ENCODE measurements at places on chromosomes 5 and 9.

- DNase-seq, result peak; percentile 74
Observed at GRCh38 chr5:178895615-178896571, at the start of gene ZFP2. Gene ZFP2 (plus strand): TSS chr5:178895913. CDS start chr5:178931314, 35,401 bp downstream.

- DNase-seq, result no peak
Observed at GRCh38 chr9:84325347-84325973, 15.1 kb downstream of the SLC28A3 start.

DNA sequence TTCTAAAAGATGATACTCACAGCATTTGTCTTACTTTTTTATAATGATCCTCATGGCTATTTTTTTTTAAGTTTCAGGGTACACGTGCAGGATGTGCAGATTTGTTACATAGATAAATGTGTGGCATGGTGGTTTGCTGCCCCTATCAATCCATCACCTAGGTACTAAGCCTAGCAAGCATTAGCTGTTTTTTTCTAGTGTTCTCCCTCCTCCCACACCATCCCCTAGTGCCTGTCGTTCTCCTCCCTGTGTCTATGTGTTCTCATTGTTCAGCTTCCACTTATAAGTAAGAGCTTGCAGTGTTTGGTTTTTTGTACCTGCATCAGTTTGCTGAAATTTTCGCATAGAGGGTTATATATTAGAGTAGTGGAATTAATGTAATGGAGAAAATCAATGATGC lies 189.1 kb upstream of the CDH12 start:
- DNase-seq, result no peak

DNA sequence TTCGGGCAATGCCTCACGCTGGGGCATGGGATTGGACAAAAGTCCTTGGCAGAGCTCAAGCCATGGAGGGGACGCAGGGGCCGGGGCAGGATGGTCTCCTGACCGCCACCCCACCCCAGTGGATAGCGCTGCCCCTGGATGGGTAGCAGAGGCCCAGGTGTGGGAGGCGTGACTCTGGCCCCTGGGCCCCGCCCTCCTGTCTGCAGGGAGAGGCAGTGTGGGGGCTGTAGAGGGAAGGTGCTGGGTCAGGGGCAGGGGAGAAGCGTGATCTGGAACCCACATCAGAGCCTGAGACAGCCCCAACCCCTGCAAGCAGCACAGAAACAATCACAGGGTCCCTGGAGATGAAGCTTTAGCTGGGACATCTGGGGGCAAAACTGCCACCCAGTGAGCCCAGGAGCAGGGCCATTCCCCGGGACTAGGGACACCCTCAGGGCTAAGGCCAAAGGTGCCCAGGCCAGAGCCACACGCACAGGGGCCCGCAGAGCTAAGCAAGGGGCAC lies 36.2 kb downstream of the NACC2 start:
- no peak for DNase-seq

DNA sequence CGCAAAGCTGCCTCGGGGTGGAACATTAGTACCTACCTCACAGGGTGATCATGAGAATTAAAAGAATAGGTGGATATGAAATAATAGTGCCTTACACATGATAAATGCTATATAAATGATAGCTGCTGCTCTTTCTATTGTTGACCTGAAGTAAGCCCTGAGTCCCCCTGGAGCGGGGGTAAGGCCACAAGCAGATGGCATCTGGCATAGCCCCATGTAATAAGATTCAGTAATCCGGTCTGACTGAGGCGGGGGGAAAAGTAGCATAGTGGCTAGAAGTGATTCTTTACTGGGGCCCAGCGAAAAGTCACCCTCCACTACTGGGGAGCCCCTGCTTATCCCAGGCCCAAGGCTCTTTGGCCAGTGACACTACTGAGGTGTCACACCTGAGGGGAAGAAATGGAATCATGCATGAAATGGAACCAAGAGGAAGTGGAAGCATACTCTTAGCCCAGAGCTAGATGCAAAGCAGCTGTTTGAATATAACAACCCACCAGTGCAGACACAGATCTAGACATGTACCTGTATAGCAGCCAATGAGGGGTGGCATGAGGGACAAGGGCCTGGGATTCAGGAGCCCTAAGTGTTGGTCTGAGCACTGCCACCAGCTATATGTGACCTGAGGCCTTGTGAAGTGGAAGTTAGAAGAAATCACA lies 16.1 kb upstream of the FGFR4 start:
- no peak for DNase-seq

DNA sequence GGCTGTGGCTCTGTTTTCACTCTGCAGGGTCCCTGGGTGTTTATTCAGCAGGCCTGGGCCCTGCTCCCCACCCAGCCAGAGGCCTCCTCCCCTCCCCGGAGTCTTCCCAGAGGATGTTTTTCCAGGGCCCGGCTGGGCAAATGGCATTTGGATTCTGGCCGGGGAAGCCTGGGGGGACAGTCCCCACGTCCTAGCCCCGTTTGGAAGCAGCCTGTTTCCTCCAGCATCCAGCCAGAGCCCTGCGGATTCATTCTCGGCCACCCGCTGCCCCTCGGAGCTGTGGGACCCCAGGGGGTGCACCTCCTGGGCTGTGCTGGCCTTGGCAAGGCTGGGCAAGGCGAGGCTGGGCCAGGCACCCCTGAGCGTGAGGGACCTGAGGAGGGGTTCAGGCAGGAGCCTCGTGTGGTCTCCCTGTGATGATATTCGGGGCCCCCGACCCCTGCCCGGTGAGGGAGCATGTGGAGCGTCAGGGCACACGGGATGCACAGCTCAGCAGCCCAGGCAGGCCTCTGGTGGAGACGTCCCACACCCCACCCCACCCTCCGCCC lies 48.8 kb upstream of the EGFL7 start:
- DNase-seq, result no peak

GRCh38 chr9:1008216-1008615 lies 31.8 kb downstream of the DMRT3 start:
- no peak for DNase-seq

DNA sequence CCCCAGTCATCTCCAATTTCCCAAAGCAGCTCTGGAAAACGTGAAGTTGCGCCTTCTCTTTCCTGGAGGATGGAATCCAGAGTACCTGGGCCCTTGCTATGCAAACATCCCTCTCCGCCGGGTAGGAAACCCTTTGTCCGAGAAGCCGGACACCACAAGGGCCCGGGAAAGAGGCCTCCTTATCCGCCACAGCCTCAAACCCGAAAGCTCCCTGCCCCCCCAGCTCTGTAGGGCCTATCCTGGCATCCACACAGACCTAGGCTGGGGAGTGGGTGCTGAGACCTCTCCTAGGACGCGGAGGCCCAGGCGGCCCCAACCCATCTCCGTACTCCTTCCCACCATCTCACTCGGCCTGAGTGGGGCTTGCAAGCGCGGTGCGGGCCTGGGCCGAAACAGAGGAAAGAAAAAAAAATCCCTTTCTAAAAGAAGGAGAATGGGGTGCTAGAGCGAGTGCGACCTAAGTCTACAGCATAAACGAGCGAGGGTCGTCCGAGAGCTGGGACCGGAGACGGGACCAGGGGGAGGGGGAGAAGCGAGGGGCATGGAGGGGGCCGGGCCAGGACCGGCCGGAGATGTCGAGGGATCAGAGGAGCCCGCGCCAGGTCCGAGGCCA lies 624 bp downstream of the FBXW11 start:
- DNase-seq, result peak; percentile 46

All from nephron progenitor cell (in vitro differentiated cells).